ENCODE measurements at places on chromosomes 16 and 17.

GRCh38 chr16:69553332-69553731, 12.4 kb upstream of the NFAT5 start:
- no peak for DNase-seq

DNA sequence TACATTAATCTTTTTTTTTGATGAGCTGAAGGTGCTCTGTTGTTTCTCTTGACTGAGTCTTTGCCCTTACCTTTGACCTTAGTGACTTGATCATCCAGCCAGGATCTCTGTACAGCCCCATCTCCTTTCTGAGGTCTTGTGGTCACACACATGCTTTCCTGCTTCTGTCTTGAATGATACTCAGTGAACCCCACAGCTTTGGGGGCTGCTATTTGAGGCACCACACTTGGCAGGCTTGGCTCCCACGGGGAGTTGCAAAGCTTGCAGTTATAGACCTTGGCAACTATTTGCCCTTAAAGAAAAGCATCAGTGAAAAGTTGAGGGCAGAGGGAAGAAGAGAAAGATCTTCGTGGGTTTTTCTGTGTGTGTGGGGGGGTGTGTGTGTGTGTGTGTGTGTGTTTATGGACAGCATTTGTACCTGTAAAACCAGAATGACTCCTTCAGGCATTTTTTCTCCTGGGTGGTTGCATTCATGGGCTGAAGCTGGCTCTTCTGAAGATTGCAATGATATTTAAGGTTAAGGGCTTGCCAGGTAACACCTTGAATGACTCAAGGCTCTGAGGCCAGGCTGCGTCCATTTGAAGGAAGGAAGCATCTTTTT, 101.6 kb downstream of the MSI2 start:
- peak; percentile 27 for DNase-seq

GRCh38 chr17:40873801-40874200, 6.8 kb upstream of the KRT12 start:
- DNase-seq: no peak

DNA sequence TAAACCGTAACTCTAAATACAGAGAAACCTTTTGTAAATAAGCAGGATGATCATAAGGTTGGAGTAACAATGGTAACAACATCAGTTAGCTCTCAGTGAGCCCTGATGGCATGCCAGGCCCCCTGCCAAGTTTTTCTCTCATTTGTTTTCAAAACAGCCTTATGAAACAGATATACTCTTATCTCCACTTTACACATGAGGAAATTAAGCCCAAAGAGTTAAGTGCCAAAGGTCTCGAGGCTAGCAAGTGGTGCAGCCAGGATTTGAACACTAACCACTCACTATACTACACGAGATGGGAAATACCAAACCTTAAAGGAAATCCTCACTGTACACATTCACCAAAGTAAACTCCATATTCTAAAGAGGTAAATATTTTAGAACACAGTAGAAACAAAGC, 15.0 kb downstream of the USP31 start:
- no peak for DNase-seq

- no peak for DNase-seq
These were observed 1472.4 kb upstream of the GOT2 start for GRCh38 chr16:60206516-60206915.

GRCh38 chr16:83214671-83215070, 587.9 kb downstream of the CDH13 start:
- no peak for DNase-seq

DNA sequence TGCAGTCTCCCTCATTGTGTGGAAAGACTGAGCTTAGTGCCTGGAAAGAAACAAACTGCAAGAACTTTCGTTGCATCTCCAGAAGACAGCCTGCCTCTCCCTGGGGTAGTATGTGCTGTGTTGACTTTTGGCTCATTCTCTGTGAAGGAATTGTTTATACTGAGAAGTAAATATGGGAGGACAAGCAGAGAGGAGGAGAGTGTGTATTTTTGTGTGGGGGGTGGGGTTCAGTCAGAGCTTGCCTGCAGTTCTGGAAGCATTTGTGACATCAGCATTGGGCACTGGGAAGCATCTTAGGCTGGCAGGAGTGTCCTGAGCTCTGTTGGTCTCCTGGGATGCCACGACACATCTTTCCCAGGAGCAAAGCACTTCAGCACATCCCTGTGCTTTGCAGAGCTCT, 147.9 kb downstream of the HS3ST3B1 start:
- no peak for DNase-seq

DNA sequence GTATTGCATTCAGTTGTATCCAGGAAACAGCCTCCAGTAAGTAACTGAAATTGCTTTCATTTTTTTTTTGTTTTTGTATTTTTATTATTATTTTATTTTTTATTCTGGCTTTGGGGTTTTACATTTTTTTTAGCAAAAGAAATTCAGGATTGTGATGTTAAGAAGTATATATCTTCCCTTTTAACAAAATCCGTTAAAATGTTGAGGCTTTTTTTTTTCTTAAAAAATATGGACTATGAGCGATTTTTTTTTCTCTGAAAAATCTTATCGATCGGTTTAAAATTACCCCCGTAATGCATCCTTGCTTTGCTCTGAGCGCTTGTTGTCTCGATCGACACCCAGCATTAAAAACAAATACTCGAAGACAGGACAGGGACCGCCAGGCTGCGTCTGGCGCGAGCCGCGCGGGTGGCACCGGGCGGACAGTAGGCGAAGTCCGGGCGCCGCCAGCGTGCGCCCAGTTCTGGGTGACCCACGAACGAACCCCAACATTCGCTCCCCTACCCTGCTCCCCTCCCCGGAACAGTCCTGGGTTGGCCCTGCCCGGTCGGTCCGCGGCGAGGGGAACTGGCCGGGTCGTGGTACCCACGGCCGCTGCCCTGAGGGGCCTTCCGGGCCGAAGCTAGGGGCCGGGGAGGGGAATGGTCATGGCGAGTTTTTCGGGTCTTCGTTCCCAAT, 482 bp downstream of the BAHCC1 start:
- DNase-seq: no peak

DNA sequence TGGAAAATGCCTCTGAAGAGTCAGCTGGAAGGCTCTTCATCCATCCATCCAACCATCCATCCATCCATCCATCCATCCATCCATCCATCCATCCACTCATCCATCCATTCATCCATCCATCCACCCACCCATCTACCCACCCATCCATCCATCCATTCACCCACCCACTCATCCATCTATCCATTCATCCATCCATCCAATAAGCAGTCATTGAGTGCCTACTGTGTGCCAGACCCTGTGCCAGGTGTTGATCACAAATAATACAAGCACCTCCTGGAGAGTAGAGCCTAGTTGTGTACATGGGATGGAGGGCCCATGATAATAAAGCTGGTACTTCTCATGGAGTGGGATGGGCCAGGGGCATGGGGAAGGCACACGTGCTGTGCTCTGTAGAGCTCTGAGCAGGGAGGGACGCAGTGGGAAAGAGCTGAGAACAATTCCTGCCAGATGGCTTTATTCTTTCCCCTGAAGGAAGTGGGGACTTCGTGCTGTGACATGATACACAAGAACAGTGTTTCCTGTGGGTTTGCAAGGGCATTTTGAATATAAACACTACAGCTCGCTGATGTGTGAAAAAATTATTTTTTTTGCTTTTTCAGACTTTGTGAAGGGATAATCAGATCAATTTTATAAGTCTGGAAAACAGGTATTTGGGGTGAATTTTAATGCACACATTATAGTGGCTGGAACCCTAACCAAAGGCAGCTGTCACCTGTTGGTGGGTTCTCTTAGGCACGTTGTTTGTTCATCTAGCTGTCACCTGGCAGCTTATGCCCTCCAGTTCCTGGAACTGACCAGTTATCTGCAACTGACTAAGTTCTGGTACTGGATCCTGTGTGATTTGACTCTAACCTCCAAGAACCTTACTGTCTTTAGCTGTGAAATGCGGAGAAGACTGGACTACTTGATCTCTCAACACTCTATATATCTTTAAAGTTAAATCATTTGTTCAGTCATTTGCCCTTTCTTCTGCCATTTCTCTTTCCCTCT, 61.3 kb downstream of the PRKCB start:
- DNase-seq: no peak

- DNase-seq: no peak
These were observed 22.6 kb upstream of the COQ7 start for GRCh38 chr16:19044769-19045168.

DNA sequence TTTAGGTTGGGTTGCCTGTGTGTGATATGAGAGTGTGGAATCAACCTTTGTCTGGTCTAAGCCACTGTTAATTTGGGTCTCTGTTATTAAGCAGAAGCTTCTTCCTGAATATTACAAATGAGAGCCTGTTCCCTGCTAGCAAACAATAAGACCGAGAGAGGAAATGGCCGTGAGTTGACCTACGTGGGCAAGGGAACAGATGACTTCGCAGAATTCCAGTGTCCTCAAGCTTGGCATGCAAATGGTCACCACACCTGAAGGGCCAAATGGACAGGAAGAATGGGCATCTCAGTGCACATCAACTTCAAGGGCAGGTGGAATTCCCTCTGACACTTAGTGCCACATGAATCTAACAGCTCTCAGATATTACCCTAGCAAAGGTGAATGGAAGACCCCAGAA, 250.8 kb upstream of the FOXF1 start:
- DNase-seq: no peak

- DNase-seq: no peak
These were observed 62.1 kb upstream of the MYOCD start for GRCh38 chr17:12603566-12603965.

GRCh38 chr17:20009052-20009301, 182 bp upstream of the SPECC1 start:
- no peak for DNase-seq

GRCh38 chr16:27365142-27366089, 36.6 kb upstream of the IL21R start:
- DNase-seq: no peak

DNA sequence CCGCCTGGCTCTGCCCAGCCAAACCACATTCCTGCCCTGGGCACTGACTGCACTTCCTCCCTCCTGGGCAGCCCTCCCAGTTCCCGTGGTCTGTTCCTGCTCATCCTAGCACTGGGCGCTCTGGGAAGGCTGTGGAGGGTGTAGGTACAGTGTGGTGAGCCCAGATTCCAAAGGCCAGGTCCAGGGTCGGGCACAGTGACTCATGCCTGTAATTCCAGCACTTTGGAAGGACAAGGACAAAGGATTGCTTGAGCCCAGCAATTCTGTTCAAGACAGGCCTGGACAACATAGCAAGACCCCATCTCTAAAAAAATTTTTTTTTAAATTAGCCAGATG, 30.6 kb downstream of the C16orf74 start:
- DNase-seq: no peak

- DNase-seq: peak; percentile 46
These were observed 38.7 kb downstream of the LAT start for GRCh38 chr16:29023279-29024277.

- DNase-seq: no peak
These were observed 5.0 kb upstream of the CDH13 start for GRCh38 chr16:82621781-82622180.

GRCh38 chr17:50954641-50955121, 88.5 kb upstream of the TOB1 start:
- DNase-seq: no peak
